CD4-positive, CD25-positive, alpha-beta regulatory T cell (primary cell): ENCODE measurements at places on chromosomes 3 and 15. TPM values are rescaled to one million over a fixed set of nuclear protein-coding genes. Genes with fewer than 3 reads are reported as not detected.

SPTSSB gene
- 0.10 TPM for polyA plus RNA-seq

TOPAZ1 gene
- polyA plus RNA-seq: not detected

DNA sequence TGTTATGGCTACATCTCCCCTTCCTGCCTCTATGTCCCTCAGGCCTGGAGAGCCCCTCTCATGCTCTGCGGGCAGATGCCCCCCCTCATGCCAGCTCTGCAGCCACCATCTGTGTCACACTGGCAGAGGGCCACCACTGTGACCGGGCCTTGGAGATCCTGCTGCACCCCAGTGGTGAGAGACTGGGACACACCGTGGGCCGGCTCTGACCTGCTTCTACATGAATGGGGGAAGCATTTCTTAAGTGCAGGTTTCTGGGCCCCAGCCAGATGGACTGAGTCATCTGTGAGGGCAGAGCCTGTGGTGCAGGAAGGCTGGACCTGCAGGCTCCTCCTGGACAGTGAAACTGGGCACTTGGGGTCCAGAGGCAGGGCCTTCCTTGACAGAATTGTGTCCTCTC is 4.8 kb downstream of the VWA5B2 start:
- no peak for DNase-seq

C3orf49 gene
- polyA plus RNA-seq: not detected

AGBL1 gene
- not detected for polyA plus RNA-seq

CCDC39 gene
- polyA plus RNA-seq: not detected

GRCh38 chr3:59303452-59303851 is 253.6 kb upstream of the CFAP20DC start:
- DNase-seq: no peak

GRCh38 chr3:168933614-168934013 is 729.9 kb downstream of the MECOM start:
- DNase-seq: no peak

DNA sequence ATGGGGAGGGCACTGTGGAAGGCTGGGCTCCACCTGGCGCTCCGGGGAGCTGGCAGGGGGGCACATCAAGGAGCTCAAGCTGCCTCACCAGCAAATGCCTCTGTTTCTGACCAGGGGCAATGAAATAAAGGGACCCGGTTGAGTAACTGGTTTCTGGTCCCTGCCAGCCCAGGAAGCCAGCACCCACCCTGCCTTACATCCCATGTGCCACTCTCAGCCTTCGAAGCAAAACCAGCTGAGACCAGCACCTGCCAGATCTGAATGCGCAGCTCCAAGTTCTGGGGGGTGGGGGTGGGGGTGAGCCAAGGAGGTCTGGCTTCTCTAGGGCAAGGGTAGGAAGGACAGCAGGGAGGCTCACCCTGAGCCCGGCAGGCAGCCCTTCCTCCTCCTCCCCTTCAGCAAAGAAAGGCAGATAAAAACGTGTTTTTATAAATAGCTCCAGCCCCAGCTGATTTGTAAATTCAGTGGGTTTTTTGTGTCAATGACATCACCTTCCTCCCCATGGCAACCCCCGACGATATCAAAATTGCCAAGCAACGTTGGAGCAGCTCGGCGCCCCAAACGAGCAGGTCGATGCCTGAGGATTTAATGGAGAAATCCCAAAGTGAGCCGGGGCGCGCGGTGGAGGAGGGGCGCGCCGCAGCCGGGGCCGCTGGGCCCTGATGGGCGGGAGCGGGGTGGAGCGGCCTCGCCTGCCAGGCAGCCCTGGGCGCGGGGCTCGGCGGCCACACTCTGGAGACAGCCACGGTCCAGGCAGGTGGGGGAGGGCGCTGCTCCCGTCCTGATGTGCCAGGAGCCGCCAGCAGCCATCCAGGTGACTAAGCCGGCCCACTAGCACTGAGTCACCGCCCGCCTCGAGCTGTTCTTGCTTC is at the start of gene PAK6:
PAK6 (plus strand) TSS at position 532 of the 872 bp plus-strand sequence. CDS start 25,723 bp downstream, outside the sequence.
- DNase-seq: no peak

TRIM71 gene
- 0.14 TPM for polyA plus RNA-seq

DNA sequence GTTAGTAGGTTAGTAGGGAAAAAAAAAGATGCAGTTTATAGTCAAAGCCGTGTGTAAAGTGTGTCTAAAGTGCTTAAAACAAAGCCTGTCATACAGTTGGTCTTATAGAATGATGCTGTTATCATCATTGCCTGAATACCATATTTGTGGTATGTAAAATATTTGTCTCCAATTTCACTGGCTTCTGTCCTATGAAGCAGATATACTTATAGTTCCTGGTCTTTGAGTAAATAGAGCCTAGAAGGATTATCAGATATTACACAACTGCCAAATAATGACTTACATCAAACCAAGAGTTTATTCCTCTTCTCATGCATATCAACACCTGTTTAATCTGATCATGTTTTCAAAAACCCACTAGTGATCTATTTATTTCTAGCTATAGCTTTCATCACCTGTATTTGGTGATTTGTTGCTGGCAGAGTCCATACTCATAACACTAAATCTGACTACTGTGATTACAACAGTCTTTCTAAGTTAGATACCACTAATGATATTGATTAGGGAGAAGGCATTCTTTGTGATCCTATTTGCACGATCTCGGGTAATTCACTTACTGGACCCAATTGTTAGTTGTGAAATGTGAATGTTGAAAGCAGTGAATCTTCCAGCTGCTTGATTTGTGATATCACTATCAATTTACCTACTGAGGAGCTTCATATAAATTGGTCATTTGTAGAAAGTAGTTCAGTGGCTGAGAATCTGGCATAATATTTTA is 413.7 kb downstream of the LPP start:
- DNase-seq: no peak

GRCh38 chr3:13596426-13597205 is 47.7 kb downstream of the FBLN2 start:
- DNase-seq: no peak

GOLGA8J gene
- not detected for polyA plus RNA-seq

ADPRH gene
- 6.2 TPM for polyA plus RNA-seq

DNA sequence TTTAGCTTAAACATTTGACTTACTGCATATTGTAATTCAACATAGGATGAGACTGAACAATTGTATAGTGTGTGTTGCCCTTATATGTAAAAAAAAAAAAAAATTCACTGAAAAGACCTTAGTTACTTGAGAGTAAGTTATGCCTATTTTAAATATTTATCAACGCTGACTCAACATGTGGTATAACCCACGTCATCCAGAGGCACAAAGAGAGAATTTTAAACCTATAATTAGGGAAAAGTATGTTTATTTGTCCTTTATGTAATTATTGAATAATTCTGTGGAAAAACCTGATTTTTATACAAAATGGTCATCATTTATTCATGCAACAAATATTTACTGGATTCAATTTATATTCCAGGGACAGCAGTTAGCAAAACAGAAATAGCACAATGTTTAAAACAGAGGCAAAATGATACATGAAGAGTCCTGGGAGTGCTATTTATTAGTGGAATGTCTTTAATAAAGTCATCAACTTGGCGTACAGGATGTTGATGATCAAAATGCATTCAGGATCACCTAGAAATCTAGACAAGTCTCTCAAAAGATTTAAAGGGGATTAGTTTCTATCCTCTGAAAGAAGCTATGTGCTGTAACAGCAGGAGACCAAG is 223.7 kb downstream of the PCCB start:
- no peak for DNase-seq

GRCh38 chr15:59437817-59438624 is at the start of gene FAM81A:
Gene FAM81A (plus strand): TSS chr15:59438186. CDS start chr15:59458627, 20,441 bp downstream.
- DNase-seq: peak; percentile 24

DNA sequence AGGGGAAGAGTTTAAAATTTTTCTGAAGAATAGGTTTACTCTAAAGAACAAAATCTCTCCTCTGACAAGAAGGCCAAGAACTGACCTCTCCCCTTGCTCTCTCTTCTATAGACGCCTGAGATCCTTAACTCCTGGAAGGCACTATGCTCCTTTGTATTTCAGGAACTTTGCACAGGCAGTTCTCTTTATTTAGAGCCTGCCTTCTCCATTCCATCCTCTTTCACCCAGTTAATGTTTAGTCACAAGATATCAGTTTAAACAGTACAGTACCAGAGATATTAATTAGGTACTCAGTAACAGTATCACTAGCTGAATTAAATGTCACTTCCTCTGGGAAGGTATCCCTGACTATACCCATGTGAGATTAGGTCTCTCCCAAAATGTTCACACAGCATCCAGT is 33.5 kb downstream of the HERC1 start:
- no peak for DNase-seq

PLA2G4D gene
- polyA plus RNA-seq: not detected
